ENCODE measurements at places on chromosomes 1 and 21. TPM values are rescaled to one million over a fixed set of nuclear protein-coding genes. Genes with fewer than 3 reads are reported as not detected.

The USP24 gene
- total RNA-seq: 34.9 TPM

The PADI4 gene
- not detected for total RNA-seq

The S1PR1 gene
- total RNA-seq: 220 TPM

The TRIM58 gene
- total RNA-seq: 0.73 TPM

The FCER1G gene
- total RNA-seq: 1.1 TPM

The DAP3 gene
- total RNA-seq: 119 TPM

The TSTD1 gene
- 63.8 TPM for total RNA-seq

The LRRC38 gene
- total RNA-seq: not detected

The OR2T11 gene
- not detected for total RNA-seq

The PPFIA4 gene
- total RNA-seq: 28.9 TPM

The C1orf185 gene
- not detected for total RNA-seq

The FMN2 gene
- total RNA-seq: not detected

The JAM2 gene
- 0.30 TPM for total RNA-seq

The PLA2G4A gene
- total RNA-seq: 0.20 TPM

- H3K27me3 ChIP-seq: peaks cover 64% of the 10 kb centered on the region
- H3K4me3 ChIP-seq: no peak overlapping the region
- no peak for DNase-seq
- no peaks in the 10 kb centered on the region for H3K36me3 ChIP-seq
- peaks cover 9% of the 10 kb centered on the region for H3K4me1 ChIP-seq
- no peak overlapping the region for H3K27ac ChIP-seq
Measured at GRCh38 chr1:110133436-110133835, 16.9 kb upstream of the SLC6A17 start.

DNA sequence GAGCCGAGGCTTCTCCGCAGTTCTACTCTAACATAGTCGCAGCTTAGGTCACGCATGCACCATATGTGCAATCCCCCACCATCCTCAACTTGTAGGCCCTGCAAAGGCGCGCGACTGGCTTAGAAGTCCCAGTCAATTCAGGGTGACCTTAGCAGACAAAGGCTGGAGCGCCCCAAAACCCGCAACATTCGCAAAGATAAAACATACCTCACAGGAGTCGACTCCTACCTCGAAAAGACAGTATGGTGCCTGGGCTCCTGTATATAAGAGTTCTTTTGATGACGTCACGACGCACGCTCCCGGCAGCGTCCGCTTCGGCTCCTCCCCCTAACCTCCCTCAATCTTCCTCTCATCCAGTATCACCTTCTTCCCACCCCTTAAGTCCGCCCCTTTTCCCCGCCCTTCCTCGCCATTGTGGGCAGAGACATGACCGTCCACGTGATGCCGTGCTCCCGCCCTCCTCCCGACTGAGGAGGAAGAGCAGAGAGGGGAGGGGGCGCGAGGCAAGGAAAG, at the start of gene GAS5:
Gene GAS5, minus strand, starts transcription at position 237 of the 513 bp plus-strand sequence.
- peak within 1 kb of the TSS; percentile 92 for H3K4me3 ChIP-seq
- peaks cover 66% of the 10 kb centered on the region for H3K36me3 ChIP-seq
- DNase-seq: peak; percentile 100
- no peaks in the 10 kb centered on the region for H3K27me3 ChIP-seq
- H3K4me1 ChIP-seq: peaks cover 72% of the 10 kb centered on the region
- H3K27ac ChIP-seq: peak within 1 kb of the TSS; percentile 97

- H3K36me3 ChIP-seq: peaks cover 5% of the 10 kb centered on the region
- H3K27ac ChIP-seq: no peak overlapping the region
- H3K4me1 ChIP-seq: no peaks in the 10 kb centered on the region
- no peak overlapping the region for H3K4me3 ChIP-seq
Measured at GRCh38 chr1:235404190-235404589, 37.0 kb downstream of the TBCE start.

DNA sequence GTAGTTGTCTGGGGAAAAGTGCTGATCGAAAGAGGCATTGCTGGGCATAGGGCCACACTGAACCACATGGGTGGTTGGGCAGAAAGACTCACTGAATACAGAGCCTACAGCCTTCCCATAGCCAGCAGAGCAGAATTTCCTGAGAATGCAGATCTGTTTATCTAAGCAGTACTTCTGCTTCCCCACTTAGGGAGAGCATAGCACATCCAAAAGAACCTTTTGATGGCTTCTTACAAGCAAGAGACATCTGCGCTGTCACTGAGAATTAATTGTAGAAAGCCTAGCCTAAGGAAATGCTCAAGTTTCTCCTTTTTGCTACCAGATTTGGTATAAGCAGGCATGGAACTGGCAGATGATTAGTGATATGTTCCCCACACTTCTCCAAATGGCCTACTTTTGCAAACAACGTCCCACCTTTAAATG, 13.0 kb upstream of the KLHDC8A start:
- no peak overlapping the region for H3K4me3 ChIP-seq
- H3K36me3 ChIP-seq: no peaks in the 10 kb centered on the region
- H3K27me3 ChIP-seq: peaks cover 29% of the 10 kb centered on the region
- H3K4me1 ChIP-seq: peaks cover 9% of the 10 kb centered on the region
- no peak overlapping the region for H3K27ac ChIP-seq

DNA sequence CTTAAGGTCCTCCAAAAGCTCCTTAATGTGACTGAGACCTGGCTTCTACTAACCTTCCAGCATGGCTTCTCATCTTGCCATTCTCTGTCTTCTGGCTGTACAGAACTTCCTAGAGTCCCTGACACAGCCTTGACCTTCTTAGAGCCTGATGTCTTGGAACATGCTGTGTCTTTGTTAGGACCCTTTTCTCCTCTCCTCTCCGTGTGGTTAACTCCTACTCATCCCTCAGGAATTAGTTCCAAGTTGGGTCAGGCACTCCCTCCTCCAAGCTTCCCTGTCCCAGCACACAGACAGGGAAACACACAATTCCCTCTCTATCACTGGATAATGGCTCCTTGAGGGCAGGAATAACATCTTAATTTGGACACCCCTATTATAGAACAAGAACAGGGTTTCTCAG, 275.4 kb upstream of the USP24 start:
- no peak for DNase-seq
- H3K36me3 ChIP-seq: no peaks in the 10 kb centered on the region
- H3K27me3 ChIP-seq: peaks cover 3% of the 10 kb centered on the region
- no peak overlapping the region for H3K27ac ChIP-seq

GRCh38 chr1:224564454-224565084, 51.5 kb upstream of the CNIH3 start:
- DNase-seq: no peak
- no peaks in the 10 kb centered on the region for H3K4me1 ChIP-seq
- no peaks in the 10 kb centered on the region for H3K36me3 ChIP-seq
- H3K27ac ChIP-seq: no peak overlapping the region
- no peak overlapping the region for H3K4me3 ChIP-seq

DNA sequence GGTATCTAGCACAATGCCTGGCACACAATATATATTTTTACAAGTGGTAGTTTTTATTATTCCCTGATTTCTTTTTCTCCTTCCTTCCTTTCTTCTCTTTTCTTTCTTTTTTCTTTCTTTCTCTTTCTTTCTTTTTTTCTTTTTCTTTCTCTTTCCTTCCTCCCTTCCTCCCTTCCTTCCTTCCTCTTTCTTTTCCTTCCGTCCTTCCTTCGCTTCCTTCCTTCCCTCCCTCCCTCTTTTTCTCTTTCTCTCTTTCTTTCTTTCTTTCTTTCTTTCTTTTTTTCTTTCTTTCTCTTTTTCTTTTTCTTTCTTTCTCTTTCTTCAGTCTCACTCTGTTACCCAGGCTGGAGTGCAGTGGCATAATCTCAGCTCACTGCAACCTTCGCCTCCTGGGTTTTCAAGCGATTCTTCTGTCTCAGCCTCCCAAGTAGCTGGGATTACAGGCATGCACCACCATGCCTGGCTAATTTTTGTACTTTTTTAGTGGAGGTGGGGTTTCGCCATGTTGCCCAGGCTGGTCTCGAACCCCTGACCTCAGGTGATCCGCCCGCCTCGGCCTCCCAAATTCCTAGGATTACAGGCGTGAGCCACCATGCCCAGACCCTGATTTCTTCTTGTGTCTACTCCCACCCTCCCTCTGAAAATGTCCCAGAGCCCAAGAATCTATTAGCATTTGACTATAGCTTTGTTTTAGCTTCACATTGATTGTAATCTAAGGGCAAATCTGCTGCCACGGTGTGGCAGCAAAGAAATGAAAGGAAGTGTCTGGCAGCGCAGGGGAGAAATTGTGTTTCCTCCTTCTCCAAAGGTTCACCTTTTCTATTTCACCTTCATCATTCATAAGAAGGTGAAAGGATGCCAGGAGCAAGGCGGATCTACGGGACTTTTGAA, 19.9 kb upstream of the ABCB10 start:
- DNase-seq: no peak
- H3K36me3 ChIP-seq: no peaks in the 10 kb centered on the region
- H3K27me3 ChIP-seq: peaks cover 7% of the 10 kb centered on the region
- no peak overlapping the region for H3K27ac ChIP-seq
- no peak overlapping the region for H3K4me3 ChIP-seq
- H3K4me1 ChIP-seq: peaks cover 2% of the 10 kb centered on the region

DNA sequence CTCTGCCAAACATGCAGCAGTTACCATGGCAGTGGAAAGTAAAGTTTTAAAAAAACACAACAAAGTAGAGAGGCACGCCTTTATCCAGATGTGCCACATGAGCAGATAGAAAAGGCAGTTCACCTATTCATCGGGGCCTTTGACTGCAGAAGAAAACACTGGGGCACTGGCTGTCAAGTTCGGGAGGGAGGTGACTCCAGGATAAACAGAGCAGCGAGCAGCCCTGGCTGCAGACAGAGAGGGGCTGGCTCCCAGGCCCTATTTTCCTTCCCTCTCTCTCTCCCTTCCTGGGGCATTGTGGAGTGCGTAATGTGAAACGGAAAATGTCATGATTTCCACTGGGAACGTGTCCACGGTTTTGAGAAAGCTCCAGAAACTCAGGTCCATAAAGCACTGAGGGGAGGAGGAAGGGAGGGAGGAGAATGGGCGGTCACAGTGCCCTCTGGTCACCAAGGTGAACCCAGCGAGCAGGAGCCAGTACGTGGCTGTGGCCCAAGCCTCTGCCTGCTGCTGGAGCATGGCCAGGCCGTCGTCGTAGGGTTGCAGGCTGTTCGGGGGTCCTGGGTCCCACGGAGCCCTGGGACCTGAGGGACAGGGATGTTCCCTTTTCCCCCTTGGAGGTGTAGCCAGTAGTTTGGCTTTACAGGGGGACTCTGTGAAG, 114.7 kb upstream of the IRF2BP2 start:
- H3K27ac ChIP-seq: peak overlapping the region; percentile 89
- H3K27me3 ChIP-seq: no peaks in the 10 kb centered on the region
- peaks cover 82% of the 10 kb centered on the region for H3K4me1 ChIP-seq
